CD4-positive, alpha-beta T cell treated with Interleukin-12 subunit alpha and Interleukin-12 subunit beta, for 1 hour (primary cell): ENCODE measurements at places on chromosomes 3 and 15.

GRCh38 chr3:188683032-188683521, 488.7 kb upstream of the TPRG1 start:
- DNase-seq: no peak

- no peak for DNase-seq
Observed at GRCh38 chr3:72633534-72633933, 214.7 kb downstream of the SHQ1 start.

DNA sequence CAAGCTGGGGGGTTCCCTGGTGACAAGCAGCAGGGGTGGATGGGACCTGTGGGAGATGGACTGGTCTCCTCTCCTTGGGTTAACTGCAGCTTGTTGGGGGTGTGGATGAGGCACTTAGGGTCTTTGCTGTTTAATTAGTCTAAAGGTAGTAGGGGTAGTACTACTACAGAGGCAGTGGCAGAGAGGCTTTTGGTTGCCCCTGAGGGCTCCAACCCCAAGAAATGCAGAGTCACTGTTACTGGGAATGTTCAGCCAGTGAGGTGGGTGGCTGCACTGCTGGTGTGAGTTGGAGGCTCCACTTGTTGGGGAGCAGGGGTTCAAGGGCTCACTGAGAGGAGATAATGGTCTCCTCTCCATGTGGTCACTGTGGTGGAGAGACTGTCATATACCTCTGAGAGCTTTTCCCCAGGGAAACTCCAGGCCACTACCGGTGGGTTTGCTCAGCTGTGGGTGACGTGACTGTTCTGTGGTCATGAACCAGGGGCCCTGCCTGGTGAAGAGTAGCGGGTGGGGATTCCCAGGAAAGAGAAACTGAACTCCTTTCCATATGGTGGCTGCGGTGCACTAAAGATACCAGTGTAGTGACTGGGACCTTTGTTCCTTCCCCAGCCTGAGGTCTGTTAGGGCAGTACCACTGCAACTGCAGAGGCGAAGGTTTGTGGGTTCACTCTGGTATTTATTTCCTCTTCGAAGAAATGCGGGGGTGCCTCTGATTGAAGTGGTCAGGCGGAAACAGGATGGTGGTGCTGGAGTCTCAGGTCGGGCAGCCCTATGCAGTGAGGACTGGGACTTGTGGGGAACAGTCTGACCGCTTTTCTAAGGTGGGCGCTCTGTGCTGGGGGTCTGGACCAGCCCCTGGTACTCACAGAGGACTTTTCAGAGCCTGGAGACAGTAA, 68.9 kb upstream of the TNFSF10 start:
- DNase-seq: peak; percentile 86

GRCh38 chr15:99157456-99157855, 52.6 kb downstream of the SYNM start:
- DNase-seq: no peak

DNA sequence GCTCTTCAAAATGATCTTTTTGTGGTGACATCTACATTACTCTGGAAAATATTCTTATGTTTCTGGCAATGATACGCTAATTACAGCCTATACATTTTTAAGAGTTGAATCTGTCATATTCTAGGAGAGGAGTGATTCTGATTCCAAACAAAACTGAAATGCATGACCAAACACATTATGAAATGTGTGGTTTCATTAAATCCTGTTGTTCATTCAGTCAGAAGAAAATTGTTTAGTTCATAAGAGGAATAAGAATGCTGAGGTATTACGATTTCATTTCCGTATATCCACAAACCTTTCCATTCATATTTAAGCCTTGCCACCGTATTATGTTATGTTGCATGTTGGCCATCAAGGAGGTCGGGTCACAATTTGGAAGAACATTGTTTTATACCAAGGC, 345.1 kb downstream of the FEZF2 start:
- no peak for DNase-seq

- DNase-seq: peak; percentile 88
Observed at GRCh38 chr3:52001443-52001974, 5.8 kb upstream of the RPL29 start.

DNA sequence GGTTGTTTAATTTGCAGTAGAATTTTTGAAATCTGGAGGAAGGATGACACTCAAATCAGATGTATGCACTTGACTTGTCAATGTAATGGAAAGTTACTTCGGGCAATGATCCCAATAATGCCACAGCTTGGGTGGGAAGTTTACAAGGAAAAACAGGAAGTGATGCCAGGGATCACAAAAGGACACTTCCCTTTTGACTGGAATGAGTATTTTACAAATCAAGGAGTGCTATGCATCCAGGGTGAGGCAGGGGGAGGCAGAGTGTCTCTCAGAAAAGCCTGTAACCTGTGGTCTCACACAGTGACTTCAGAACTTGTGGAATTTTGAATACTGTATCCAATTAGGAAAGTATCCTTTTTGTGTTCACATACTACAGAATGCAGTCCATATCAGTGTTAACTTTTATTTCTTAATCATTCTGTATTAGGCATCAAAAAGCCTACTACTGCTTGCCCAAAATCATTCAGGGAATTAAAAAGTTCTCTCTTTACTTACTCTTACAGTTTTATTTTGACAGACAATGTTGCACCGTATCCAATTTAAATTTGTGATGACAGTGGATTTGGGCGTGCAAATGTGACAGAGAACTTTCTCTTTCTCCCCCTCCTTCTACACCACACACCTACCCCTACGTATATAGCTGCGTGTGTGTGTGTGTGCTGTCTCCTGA, 445.1 kb downstream of the MECOM start:
- DNase-seq: no peak

DNA sequence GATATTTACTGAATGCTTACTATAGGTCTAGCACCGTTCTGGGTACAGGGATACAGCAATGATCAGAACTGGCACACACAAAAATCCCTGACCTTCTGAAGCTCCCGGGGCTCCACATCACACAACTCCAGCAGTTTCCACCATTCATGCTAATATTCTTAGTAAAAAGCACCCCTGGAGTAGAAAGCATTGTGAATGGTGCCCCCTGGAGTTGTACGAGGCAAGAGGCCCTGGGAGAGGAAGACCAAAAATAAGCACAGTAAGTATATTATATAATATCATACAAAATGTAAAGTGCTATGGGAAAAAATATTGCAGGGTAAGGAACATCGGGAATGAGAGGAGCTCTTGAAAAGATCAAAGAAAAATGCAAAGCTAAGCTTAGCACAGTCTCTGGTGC, 790 bp upstream of the SRGAP3 start:
- no peak for DNase-seq

DNA sequence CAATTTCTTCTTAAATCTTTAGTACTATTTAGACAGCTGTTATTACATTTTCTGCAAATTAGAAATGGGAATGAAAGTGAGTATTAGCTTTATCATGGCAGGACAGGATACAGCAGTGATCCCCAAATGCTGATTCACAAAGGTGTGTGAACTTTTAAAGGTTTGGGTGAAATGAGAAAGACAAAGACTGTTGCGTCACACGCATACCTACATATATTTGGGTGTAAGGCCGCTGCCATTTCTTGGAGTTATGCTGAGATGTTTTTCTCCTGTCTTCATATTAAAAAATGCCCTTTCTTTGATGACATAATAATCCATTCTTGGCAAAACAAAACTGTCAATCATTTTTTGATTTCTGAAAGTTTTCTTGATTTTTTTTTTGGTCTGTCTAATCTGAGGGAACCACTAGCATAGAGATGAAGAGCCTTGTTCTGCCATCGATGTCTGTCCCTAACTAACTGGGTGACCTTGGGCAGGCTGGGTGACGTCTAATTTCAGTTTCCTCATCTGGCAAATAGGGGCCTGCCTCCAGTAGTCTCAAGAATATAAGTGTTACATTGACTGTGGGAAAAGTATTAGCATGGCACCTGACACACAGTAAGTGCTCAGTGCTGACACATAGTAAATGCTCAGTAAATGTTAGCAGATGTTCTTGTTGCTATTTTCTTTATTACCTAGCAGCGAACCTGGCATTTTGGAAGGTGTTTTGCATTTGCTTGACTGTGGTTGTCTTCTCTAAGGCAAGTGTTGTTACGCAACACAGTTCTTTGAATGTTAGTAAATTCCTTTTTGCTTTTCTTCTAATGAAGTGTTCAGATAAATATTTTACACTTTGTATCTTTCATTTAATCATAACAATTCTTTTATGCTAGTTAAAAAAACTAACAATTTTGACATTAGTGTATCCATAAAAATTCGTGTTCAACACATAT, 5.0 kb downstream of the MITF start:
- no peak for DNase-seq

- DNase-seq: no peak
Observed at GRCh38 chr3:136281966-136282520, 31.9 kb downstream of the PCCB start.

GRCh38 chr3:74839566-74839965, 225.1 kb upstream of the CNTN3 start:
- DNase-seq: no peak

DNA sequence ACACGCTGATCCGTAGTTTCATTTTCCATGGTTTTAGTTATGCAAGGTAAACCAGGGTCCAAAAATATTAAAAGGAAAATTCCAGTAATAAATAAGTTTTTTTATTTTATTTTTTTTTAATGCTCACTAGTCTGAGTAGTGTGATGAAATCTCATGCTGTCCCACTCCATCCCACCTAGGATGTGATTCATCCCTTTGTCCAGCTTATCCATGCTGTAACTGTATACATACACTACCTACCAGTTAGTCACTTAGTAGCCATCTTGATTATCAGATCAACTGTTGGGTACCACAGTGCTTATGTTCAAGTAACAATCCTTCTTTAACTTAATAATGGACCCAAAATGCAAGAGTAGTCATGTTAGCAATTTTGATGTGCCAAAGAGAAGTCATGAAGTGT, 75.2 kb downstream of the ESYT3 start:
- DNase-seq: no peak

DNA sequence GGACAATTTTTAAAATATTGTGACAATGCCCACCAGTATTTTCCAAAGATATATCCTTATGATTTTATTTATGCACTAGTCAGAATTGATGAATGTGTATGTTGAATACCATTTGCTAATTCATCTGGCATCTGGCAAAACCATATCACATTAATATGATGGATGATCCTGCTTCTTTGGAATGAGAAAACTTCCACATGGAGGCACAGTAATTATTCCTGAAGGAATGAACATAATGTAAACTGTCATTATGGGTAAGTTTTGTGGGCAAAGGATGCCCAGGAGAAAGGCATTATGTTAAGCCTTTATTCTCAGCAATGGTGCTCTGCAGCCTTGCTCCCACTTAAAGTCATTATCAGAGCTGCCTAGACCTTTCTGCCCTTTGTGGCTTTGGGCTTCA, 113.0 kb upstream of the MME start:
- no peak for DNase-seq

GRCh38 chr3:17830788-17831187, 88.4 kb upstream of the TBC1D5 start:
- no peak for DNase-seq

DNA sequence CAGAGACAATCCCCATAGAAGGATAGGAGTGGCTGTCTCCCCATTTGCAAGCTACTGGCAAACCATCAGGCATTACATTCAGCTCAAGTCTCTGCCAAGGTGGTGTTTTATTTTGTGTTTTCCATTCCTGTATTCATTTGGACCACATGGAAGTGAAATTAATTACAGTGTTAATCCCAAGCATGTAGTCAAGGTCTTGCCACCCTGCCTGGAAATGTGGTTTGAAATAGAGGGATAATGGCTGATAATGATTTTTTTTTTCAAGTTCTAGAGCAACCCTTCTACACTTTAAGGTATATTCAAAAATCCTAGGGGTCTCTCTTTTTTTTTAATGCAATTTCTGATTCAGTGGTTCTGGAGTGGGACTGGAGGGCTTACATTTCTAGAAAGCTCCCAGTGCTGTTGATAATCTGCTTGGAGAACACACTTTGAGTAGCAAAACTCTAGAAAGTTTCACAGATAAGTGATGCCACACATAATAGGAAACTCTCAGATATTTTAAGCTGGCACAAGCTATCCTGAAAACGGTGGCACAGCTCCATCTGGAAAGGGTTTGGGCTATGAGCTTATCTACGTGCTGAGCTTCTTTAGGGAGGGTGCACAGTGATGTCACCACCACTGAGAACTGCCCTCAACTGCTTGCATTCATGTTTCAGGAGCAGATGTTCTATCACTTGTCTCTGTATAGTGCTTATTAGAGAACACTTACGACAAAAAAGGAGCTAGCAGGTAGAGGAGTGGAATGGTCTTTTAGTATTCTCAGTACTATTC, 140.1 kb upstream of the IL12A start:
- no peak for DNase-seq

DNA sequence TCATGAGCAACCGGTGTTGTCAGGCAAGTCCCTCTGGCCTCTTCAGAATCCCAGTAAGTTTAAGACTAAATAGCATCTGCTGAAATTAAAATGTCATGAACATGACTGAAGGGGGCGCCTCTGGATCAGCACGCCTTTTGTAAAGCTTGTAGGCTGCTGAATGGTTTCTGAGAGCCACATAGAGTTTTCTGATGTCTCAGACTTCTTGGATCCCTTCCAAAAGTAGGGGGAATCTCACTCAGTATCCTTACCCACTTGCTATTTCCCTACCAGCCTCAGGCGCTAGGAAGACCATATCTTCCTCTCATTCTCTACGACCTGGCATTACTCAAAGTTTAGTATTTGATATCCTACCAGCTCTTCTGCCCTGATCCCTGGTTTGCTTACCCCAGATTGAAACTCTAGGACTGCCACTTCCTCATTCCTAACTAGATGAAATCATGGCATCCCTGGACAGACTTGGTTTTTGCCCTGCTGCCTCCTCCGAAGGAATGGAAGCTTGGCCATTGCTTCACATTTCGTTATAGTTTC, 62.7 kb upstream of the CD47 start:
- peak; percentile 61 for DNase-seq

GRCh38 chr15:39154776-39155175, 426.1 kb upstream of the THBS1 start:
- no peak for DNase-seq

DNA sequence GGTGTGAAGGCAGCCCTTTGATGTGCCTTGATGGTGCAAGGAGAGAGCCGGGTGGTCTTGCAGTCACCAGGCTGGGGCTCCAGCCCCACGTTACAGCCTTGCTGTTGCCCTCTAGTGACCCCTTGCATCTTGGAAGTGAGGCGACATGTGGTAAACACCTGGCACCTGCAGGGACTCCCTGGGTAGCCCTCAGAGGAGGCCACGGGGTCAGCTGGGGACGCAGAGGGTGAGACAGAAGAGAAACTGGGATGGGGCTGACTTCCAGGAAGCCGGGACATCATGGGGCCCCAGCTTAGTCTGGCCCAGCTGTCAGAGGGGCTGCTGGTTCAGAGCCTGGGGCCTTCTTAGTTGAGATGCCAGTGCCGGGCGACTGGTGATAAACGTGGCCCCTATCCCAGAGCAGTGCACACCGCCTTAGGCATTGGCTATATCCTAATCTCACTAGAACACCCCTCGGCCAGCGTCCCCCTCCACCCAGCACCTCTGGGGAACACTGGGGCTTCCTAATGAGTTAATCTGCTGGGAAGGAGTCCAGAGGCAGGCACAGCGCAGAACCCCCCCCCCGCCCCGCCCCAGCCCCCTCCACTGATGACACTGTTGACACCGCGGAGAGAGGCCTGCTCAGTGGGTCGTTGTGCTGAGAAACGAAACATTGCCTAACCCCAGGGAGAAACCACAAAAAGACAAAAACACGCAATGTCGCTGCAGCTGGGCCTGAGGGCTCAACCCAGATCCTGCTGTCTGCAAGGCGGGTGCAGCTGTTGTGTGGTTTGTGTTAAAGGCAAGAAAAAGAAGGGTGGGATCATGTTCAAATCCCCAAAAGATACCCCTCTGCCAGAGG, 60.5 kb upstream of the KLF13 start:
- peak; percentile 76 for DNase-seq

- no peak for DNase-seq
Observed at GRCh38 chr3:26474706-26475105, 147.9 kb upstream of the LRRC3B start.
